ENCODE measurements at places on chromosomes 2 and 18. TPM values are rescaled to one million over a fixed set of nuclear protein-coding genes. Genes with fewer than 3 reads are reported as not detected.

DNA sequence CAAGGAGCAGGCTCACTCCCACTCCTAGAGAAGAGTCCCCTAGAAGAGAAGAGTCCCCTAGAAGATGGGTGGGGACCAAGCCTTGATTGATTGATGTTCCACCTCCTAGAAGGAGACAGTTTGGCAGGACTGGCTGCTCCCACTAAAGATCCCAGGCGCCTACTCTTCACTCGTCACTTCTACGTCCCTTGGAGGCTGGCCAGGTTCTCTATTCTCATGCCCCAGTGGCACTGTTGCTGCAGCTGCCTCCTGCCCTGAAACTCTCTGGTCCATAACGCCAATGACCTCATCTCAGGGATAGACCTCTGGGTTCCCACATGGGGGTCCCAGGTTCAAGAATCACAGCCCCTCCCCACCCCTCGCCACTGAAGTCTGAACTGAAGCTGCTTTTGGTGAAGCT, 2.5 kb upstream of the SP140L start:
- no peaks in the 10 kb centered on the region for H3K36me3 ChIP-seq
- no peak overlapping the region for H3K4me3 ChIP-seq
- no peaks in the 10 kb centered on the region for H3K4me1 ChIP-seq
- no peaks in the 10 kb centered on the region for H3K27me3 ChIP-seq

DNA sequence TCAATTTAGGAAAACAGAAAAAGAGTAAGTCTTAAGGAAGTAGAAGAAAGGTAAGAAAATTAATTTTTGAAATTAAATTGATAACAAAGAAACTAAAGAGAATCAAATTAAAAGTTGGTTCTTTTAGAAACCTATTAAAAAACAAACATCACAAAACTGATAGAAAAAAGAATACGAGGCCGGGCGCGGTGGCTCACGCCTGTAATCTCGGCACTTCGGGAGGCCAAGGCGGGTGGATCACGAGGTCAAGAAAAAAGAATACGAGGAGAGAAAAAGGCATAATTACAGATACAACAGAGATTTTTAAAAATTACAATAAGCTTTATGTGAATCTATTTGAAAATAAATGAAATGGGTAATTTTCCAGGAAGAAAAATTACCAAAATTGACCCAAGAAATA, 11.8 kb downstream of the PREPL start:
- H3K27ac ChIP-seq: no peak overlapping the region
- H3K36me3 ChIP-seq: peaks cover 4% of the 10 kb centered on the region
- no peaks in the 10 kb centered on the region for H3K27me3 ChIP-seq
- DNase-seq: no peak
- peaks cover 4% of the 10 kb centered on the region for H3K4me1 ChIP-seq

DNA sequence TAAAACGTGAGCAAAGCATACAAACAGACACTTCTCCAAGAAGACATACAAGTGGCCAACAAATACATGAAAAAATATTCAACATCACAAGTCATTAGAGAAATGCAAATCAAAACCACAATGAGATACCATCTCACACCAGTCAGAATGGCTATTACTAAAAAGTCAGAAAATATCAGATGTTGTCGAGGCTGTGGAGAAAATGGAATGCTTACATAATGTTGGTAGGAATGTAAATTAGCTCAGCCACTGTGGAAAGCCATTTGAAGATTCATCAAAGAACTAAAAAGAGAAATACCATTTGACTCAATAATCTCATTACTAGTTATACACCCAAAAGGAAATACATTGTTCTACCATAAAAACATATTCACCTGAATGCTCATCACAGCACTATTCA, 825.7 kb downstream of the SUCLG1 start:
- H3K27me3 ChIP-seq: no peaks in the 10 kb centered on the region
- H3K36me3 ChIP-seq: no peaks in the 10 kb centered on the region
- H3K4me1 ChIP-seq: no peaks in the 10 kb centered on the region

DNA sequence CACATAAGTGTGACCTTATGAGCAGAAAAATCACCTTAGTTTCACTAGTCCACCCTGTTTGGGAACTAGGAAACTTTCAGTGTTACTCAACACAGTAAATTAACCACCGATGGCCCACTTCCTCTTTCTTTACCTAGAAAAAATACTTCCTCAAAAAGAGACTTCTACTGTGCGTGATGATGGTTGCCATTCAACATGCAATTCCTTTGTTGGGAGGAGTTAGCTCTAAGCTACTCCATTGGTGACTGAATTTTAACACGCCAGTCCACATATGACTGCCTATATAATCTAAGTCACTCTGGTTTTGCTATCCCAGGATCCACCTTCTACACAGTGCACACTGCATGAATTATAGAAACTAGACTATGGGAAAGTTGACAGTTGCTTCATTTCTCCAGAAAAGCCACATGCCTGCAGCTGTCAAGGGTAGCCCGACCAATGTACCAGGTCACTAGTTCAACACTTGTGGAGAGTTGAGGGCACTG, 47.8 kb upstream of the REG3G start:
- H3K4me3 ChIP-seq: no peak overlapping the region
- no peaks in the 10 kb centered on the region for H3K27me3 ChIP-seq
- peaks cover 4% of the 10 kb centered on the region for H3K4me1 ChIP-seq
- no peak for DNase-seq
- H3K27ac ChIP-seq: no peak overlapping the region
- H3K36me3 ChIP-seq: no peaks in the 10 kb centered on the region

GRCh38 chr2:74474481-74474880, 2.0 kb upstream of the MRPL53 start:
- peaks cover 52% of the 10 kb centered on the region for H3K36me3 ChIP-seq
- H3K27ac ChIP-seq: no peak overlapping the region
- no peak for DNase-seq
- H3K4me1 ChIP-seq: peaks cover 26% of the 10 kb centered on the region
- no peaks in the 10 kb centered on the region for H3K27me3 ChIP-seq
- H3K4me3 ChIP-seq: no peak overlapping the region

- no peak overlapping the region for H3K27ac ChIP-seq
- DNase-seq: no peak
- H3K36me3 ChIP-seq: no peaks in the 10 kb centered on the region
- no peaks in the 10 kb centered on the region for H3K27me3 ChIP-seq
- no peak overlapping the region for H3K4me3 ChIP-seq
These were observed 840.9 kb downstream of the GALR1 start for GRCh38 chr18:78090584-78090983.

GRCh38 chr18:35661483-35662146, 80.1 kb downstream of the GALNT1 start:
- H3K4me1 ChIP-seq: no peaks in the 10 kb centered on the region
- no peak overlapping the region for H3K4me3 ChIP-seq
- peaks cover 4% of the 10 kb centered on the region for H3K36me3 ChIP-seq
- no peaks in the 10 kb centered on the region for H3K27me3 ChIP-seq
- no peak for DNase-seq

DNA sequence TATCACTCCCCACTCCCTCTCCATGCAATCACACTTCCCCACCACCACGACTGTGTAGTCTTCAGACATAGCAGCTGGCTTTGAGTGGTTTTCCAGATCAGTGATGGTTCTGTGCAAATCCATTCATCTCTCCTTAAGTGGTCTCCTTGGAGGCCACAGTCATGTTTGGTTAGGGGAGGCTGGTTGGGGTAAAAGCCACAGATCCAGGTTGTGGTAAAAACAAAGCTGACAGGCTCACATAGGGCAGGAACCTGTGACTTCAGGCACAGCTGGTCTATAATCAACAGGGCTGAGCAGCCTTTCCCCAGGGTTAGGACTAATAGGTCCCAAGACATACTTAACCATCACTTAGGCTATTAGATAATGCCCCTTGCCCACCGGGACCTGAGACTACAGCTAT, 46.2 kb upstream of the FZD7 start:
- no peaks in the 10 kb centered on the region for H3K36me3 ChIP-seq
- no peak for DNase-seq
- H3K27ac ChIP-seq: no peak overlapping the region
- H3K4me3 ChIP-seq: no peak overlapping the region
- H3K4me1 ChIP-seq: peaks cover 28% of the 10 kb centered on the region

Gene NEMP2
- 5.7 TPM for total RNA-seq

Gene NTSR2
- total RNA-seq: 0.55 TPM

Gene TUBA3E
- not detected for total RNA-seq
